Choroid plexus epithelial cell (primary cell): ENCODE measurements at places on chromosomes 4 and X.

- peak; percentile 53 for DNase-seq
Measured at GRCh38 chrX:109632906-109633504, 8.0 kb upstream of the KCNE5 start.

DNA sequence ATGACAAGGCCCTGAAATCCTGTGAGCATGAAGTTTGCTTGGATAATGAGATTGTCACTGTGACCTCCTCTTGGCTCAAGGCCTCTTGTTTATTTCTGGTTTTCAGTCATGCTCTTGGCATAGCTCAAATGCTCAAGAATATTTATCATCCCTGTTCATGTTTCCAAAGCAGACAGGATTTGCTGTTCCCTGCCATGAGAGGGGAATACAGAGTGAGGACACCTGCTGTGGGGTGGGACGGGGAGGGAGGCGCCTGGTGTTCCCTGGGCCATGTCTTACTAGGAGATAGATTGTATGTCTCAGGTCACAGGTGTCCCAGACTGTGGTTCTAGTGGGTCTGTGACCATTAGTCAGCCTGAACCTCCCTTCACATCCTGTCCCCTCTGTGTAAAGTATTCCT lies 34.9 kb upstream of the SH3RF1 start:
- peak; percentile 30 for DNase-seq

DNA sequence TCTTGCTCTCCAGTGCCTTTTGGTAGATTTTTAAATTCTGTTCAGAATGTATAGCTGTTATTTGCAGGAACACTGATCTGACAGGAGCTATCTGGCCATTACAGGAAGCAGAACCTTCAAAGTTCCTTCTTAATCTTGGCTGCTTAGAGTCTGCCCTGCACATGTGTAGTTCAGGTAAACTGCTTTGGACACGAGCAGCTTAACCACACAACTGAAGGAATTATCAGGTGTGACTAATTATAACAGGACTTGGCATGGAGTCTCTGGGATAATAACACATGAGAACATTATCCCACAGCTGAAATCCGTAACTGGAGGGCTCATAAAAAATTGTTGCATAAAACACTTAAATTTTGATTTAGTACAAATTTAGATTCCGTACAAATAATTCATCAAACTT lies 11.6 kb upstream of the ING2 start:
- DNase-seq = no peak

GRCh38 chrX:139851730-139852129 lies 81.1 kb downstream of the ATP11C start:
- peak; percentile 31 for DNase-seq

GRCh38 chr4:134201216-134202161 lies at the start of gene PABPC4L:
TSS of gene PABPC4L (minus strand) at chr4:134201789. CDS start at chr4:134201019, 770 bp downstream.
- DNase-seq = peak; percentile 83
